ENCODE measurements at places on chromosomes 2 and 18.

GRCh38 chr2:175965773-175966172 lies 36.3 kb downstream of the LNPK start:
- no peak for DNase-seq

- no peak for DNase-seq
These were observed 18.9 kb upstream of the DAPL1 start for GRCh38 chr2:158776231-158776630.

DNA sequence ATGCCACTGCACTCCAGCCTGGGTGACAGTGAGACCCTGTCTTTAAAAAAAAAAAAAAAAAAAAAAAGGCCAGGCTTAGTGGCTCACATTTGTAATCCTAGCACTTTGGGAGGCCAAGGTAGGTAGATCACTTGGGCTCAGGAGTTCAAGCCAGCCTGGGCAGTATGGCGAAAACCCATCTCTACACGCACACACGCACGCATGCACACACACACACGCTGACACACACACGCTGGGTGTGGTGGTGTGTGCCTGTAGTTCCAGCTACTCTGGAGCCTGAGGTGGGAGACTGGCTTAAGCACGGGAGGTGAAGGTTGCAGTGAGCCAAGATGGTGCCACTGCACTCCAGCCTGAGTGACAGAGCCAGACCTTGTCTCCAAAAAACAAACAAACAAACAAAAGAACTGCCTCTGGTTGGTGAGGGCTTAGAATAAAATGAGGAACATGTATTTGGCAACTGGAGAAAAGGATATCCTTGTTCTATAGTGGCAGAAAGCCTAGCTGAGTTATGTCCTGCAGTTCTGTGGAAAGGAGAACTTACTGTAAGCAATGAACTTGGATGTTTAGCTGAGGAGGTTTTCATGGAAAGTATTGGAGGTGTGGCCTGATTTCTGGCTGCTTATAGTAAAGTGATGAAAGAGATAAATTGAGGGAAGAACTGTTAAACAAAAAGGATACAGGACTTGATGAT lies 34.0 kb downstream of the HAT1 start:
- DNase-seq = no peak

GRCh38 chr2:171485116-171485515 lies 37.2 kb upstream of the CYBRD1 start:
- DNase-seq = no peak

DNA sequence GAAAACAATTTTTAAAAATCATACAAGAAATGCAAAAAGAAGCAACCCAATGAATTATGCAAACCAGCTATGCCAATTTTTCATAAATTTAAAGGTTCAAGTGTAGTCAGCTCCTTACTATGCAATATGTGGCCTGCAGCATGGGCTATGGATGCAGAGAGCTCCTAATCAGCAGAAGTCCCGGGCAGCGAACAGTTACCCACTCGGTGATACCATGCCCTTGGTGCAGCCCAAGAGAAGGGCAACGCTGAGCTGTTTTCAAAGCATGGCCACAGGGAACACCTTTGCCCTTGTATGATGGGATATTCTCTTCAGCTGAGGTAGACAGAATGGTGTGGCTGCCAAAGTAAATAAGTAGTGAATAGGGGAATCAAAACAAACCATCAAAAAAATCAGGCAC lies 17.3 kb upstream of the ARL5A start:
- DNase-seq = no peak

GRCh38 chr18:58532298-58532697 lies 96.6 kb downstream of the ALPK2 start:
- no peak for DNase-seq

- no peak for DNase-seq
These were observed 172.1 kb upstream of the PID1 start for GRCh38 chr2:229443141-229443540.

DNA sequence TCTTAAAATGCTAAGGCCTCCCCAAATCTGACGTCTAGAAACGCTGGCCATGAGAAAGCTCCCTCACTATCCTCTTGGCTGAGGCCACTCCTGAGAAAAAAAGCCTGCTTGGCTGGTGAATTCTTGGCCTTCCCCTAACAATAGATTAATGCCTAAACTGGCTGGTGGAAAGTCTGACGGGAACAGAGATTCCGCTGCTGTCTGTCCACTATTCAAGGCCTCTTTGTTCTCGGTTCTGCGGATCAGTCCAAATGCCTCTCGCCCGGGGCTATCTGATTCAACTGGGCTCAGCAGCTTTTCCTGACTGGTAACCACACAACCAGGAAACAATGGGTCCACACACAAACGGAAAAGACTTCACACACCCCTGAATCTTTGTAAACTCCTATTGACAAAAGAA lies 27.2 kb downstream of the PXDN start:
- no peak for DNase-seq

DNA sequence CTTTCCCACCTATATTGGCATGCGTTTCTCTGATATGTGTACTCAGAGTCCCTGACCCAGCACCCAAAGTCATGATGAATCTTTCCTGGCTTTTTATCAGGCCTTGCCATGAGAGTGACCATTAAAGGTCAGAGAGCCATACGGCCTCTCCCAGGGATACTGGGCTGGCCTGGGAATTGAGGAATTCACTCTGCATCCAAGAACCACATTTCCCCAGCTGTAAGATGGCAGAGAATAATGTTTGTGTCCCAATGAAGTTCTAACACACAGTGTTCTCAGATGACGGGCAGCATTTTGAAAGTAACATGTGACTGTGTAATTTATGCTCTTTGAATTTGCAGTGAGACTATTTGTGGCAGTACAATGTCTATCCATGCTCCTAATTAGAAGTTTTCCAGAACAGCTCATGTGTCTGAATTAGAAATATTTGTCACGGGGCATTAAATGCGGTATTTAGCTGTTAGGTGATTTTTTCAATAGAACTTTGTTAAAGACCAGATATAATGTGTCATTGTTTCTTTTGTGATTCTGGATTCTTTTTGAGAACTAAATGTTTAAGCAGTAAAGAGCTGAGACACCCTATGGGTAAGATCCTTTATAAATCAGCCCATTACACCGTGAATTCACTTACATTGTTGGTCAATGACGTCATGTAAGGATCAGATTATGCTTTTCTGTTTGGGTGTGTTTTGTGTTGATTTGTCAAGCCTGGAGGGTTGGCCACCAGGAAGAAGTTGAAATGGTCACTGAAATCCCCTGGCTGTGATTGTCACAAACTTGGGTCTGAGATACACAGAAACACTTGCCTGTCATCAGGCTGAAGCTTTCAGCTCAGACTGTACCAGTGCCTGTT lies 7.3 kb upstream of the SLC3A1 start:
- no peak for DNase-seq

DNA sequence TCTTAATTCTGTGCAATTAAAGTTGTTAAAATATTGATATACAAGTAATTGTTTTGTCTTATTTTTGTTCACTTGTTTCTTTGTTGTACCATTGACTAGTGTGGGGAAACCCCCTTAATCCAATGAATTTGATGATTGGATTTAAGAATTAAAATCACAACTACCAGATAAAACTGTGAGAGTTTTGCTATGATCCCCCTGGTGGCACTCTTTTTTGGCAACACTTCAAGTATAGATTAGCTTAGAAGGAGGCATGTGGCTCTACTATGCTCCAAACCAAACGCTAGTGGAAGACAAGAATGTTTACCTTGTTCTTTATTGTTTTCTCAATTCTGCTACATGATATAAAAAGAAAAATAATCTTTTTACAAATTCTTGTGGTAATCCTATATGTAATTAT lies 477.8 kb upstream of the ETAA1 start:
- DNase-seq = no peak

DNA sequence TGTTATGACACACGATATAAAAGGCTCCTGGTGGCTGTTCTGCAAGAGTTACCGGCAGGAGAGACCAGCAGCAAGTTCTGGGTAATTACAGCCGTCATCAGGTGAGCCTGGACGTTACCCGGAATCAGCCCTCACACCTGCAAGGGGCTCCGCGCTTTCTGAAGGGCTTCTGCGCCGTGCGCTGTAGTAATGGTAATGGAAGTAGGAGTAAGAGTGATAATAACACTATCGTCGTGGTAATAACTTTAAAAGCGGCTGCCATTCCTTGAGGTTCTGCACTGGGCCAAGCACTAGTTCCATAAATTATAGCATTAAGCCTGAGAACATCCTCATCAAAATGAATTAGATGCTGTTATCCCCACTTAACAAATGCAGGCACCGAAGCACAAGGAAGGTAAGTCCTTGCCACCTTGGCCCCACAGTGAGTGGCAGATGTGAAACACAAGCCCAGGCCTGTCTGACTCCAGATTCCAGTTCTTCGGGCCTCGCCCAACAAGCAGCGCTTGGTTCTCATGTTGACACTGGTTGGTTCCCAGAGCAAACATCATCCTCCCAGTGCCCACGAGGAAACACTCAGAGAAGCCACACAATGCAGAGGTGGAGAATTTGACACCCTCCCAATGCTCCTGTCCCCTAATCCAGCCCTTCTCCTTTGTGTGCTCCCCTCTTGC lies 205.2 kb downstream of the EIPR1 start:
- DNase-seq = no peak

DNA sequence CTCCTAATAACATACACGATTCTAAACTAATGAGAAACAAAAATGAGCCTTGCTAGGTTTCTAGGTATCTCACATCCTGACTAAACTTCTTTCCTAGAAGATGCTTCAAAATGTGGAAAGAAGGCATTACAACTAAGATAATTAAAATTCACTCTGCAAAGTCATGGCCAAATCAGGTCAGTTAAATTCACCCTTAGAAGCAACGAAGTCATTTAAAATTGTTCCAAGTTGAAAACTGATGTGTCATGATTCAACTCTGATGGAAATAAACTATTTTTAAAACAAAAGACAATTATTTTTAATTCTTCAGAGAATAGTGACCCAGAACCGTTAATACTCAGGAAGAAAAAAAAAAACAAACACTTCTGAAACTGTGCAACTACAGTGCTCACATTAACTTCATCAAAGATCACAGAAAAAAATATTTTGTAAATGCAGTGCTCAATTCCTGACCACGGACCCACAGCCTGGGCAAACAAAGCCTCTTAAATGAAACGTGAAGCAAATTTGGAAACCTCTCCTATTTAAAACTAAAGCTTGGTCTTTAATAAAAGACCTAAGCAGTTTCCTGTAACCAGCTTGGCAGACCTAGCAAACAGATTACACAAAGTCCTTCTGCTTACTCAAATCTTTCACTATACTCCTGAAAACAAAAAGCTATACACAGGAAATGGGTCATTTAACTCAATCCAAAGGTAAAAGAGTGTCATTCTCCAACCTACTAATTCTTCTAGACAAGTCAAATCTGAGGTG lies 39.0 kb downstream of the CHN1 start:
- DNase-seq = no peak

DNA sequence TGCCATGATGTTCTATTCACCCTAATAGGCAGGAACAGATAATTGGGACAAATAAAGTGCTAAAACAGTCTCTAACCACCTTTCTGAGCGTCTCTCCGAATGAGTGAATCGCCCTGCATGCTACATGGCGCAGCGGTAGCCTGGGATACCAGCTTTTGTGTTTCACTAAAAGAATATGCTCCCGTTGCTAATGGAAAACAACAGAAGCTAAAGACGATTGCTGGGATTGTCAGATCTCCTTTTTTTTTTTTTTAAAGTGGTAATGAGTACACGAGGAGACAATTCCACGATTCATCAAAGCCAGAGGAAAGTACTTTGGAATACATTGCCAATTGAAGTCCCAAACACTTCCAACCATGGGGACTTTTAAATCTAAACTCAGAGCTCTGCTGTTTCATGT lies 1815.3 kb upstream of the CELF4 start:
- DNase-seq = no peak

DNA sequence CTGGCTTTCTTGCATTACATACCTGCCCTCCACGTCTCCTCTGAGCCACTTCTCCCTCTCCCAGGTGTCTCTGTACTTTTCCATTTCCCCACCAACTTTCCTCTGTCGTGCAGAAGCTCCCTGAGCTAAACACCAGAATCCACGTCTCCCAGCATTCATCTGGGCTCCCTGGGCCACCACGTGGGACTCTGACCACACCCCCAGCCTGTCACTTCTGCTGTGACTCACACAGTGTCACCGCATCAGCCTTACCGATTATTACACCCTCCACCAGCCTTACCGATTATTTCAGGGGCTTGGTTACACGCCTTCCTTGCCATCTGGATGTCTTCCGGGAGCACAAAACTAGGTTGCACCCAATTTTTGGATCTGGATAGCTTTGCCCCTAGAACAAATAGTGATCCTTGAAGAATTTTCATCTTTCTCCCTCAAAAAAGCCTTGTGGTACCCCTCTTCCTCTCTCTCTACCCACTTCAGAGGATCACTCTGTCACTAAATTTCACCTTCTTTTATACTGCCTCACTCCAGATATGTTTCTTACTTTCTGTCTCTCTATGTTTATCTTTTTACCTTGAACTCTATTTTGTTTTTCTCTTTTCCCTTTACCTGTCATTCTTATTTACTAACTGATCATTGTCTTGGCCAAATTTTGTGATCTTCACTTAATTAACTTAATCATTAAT lies 136.9 kb upstream of the CAB39 start:
- no peak for DNase-seq

DNA sequence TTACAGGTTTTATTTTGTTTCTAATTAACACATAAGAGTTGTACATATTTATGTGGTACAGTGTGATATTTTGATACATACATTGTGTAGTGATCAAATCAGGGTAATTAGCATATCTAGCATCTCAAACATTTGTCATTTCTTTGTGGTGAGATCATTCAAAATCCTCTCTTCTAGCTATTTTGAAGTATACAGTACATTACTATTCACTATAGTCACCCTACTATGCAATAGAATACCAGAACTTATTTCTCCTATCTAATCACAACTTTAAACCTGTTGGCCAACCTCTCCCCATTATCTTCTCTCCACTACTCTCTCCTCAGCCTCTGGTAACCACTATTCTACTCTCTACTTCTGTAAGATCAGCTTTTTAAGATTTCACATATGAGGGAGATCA lies 325.8 kb downstream of the CYP26B1 start:
- DNase-seq = no peak

DNA sequence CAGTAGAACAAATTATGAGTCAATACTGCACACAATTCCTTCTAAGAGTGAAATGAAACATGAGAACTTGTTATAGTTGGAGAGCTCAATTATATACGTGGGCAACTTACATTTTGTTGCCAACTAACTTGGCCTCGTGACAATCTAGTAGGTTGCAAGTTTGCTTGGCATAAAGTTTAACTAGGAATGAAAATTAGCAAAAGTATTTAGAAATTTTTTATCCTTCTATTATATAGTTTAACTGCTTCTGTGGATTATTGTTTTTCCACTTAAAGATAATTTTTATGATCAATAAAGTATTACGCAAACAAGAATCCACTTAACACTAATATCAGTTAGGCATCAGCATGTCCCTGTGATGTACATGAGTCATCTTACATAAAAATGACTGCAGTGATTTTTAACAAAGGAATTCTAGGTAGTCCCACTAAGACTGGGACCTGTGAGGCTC lies 41.1 kb downstream of the FAM124B start:
- no peak for DNase-seq

GRCh38 chr2:88199912-88200682 lies 30.0 kb downstream of the THNSL2 start:
- DNase-seq = no peak
